ENCODE measurements at places on chromosomes 12 and 14.

GRCh38 chr12:75641031-75641780 is 129.8 kb upstream of the KRR1 start:
- DNase-seq = peak; percentile 9

- no peak for DNase-seq
Observed at GRCh38 chr12:124207049-124207448, 87.8 kb upstream of the RFLNA start.

- DNase-seq = no peak
Observed at GRCh38 chr12:104504146-104504545, 47.4 kb downstream of the CHST11 start.

- DNase-seq = no peak
Observed at GRCh38 chr12:50263832-50264231, 19.5 kb downstream of the LIMA1 start.

DNA sequence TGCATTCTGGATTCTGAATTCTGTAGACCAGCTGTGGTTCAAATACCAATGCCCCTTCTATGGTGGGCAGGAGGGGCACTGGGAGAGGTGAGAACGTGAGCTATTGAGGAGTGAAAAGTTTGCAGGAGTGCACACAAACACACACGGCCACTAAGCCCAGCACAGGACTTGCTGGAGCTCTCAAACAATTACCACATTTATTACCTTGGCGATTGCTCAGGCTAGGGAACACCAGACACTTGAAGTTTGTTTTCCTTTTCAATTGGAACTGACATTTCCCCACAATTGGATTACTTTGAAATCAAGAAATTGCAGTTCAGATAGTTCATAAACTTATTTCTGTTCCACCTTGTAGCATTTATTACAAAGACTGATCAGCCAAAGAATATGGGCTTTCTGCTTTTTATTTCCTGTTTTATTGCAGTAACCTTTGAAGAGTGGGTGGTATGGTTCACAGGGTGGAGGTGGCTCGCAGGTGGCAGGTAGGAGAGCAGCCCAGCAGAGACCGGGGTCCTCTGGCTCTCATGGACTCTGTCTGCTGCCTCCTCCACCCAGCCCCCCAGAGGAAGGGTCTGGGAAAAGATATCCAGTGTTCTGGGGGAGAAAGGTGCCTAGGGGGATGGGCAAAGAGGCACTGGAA is 429.8 kb upstream of the CCDC196 start:
- no peak for DNase-seq

DNA sequence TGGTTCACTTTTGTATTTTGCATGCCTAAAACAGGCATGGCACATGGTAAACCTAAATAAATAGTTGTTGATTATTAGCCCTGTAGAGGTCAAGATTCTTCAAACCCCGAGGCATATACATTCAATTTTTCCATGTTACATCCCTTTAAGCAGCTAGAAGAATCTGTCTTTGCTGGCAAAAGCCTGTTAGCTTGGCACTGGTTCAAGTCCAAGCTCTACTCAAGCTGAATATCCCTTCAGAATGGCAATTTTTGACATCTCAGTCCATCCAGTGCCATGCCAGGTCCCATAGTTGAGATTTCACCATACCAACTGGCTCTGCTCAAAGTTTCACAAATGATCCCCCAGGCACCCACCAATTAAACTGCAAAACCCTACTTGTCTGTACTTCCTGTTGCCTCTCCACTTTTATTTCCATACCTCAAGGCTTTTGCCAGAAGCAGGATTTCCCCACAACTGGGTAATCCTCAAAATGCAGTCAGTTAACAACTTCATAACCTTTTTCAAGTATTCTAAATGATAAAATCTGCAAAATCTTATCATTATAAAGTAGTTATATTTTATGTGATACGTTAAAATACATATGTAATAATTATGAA is 9.0 kb upstream of the DCN start:
- DNase-seq = no peak

GRCh38 chr12:87661786-87662377 is 367.3 kb downstream of the C12orf50 start:
- no peak for DNase-seq

- no peak for DNase-seq
Observed at GRCh38 chr12:95641299-95641952, 90.2 kb upstream of the USP44 start.

DNA sequence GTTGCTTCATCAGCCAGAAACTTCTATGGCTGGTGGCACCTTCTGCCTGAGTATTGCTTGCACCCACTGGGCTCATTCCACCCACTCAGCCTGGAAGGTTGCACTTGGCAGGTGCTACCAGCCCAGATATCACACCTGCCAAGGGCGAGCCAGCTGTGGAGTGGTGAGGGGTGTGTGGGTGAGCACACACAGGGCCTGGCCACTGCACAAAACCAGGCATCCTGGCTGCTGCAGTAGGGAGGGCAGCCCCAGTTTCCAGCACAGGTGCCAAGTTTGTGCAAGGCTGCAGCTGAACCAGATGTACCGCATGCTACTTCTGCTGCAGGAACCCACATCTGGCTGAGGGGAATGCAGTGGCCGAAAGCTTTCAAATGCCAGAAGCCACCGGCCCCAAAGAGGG is 1147.8 kb downstream of the FSCB start:
- no peak for DNase-seq

DNA sequence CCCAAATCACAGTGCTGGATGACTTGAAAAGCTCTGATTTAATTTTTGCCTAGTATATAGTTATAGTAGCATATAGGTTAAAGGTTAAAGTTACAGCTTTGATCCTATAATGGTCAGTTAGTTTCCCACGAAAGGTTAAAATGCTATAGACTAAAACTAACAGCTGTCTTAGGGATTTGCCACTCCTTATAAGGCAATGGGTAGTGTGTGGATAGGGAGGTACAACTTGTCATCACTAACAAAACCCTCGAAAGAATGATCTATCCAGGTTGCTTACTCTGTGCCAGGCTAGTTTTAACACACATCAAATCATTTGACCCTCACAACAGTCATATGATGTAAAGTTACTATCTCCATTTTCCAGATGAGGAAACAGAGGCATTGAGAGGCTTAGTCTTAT is 11.7 kb downstream of the RCOR1 start:
- DNase-seq = no peak

GRCh38 chr12:80491166-80491565 is 47.1 kb downstream of the PTPRQ start:
- no peak for DNase-seq

DNA sequence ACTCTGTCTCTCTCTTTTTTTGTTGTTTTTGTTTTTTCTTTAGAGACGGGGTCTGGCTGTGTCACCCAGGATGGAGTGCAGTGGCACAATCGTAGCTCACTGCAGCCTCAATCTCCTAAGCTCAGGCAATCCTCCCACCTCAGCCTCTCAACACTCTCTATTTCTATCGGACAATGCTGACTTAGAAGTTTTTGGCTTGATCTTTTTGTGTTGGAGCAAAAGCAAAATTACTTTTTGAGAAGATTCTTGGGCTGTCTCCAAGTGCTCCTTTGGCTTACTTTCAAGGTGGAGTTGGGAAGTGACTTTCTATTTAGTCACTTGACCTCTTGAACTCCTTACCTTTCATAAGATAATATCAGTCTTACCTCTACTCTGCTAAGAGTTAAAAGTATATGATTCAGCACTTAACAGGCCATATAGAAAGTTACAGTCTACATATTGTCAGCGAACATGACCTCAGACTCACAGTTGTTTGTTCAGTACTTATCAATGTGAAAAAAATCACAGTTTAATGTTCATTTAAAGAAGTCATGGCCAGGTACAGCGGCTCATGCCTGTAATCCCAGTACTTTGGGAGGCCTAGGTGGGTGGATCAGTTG is 15.4 kb upstream of the MIA2 start:
- no peak for DNase-seq

- no peak for DNase-seq
Observed at GRCh38 chr12:71958056-71958455, 19.4 kb downstream of the TPH2 start.

- peak; percentile 53 for DNase-seq
Observed at GRCh38 chr12:6340745-6341416, 995 bp downstream of the TNFRSF1A start.

GRCh38 chr12:41532072-41532471 is 344.0 kb downstream of the PDZRN4 start:
- DNase-seq = no peak

DNA sequence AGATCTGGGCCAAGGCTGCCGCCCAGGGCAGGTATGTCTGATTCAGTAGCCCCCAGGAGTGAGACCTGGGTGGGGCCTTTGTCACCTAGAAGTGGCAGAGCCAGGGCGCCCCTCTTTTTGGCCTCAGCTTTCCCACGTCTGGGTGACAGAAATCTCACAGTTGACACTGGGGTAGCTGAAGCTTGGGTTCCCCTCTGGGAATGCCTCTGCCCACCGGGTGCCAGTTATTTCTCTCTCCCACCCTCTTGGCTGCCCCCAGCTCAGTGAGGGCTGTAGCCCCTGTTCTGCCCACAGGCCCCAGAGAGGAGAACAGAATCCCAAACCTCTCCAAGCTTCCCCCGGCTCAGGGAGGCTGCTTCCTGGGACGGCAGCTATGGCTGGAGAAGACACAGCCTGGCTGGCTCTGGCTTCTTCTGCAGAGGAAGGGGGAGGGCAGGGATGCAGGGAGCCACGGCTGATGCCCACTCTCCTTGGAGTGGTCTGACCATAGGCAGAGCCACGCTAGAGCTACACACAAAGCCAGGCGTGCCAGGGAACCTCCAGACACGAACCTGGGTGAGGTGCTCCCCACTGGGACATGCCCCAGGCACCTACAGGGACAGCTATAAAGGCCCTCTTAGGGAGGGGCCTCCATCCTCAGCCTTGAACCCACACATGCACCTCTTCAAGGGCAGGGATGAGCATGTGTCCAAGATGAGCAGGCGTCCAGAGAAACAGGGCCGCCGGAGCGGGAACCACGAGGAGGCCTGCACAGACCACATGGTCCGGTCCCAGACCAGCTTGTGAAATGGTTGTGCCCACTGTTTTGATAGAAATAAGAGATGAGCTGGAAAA is 51.7 kb downstream of the BEGAIN start:
- DNase-seq = no peak

- DNase-seq = no peak
Observed at GRCh38 chr12:58470266-58471010, 449.9 kb downstream of the LRIG3 start.

DNA sequence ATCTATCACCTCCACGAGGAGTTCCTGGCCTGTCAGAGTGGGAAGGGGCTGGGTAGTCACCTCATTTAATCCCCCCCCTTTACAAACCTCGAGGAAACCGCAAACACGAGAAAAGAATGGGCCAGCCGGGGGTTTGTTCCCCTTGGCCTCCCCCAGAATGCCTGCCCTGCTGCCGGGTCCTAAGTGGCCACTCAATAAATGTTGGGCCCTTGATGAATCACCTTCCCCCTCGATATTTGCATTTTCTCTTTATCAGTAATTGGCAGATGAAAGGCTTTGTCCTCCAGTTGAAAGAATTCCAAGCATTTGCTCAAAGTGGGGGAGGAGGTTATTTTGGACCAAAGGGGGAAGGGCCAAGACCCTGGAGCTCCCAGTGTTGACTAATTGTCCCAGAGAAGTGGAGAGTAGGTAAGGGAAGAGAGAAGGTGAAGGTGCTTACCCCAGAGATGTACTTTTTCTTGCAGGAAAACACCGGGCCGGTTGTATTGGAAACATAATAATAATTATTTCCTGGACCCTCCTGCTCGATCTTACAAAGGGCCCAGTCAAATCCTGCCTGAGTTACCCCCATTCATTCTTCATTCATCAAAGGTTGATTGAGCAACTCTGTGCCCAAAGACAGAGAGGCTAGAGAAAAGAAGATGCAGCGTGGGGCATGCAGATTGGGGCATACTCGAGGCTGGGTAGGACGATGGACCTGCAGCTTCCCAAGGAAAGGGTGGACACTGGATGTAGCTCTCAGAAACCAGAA is 1.9 kb upstream of the KDM2B start:
- no peak for DNase-seq

GRCh38 chr12:51082561-51083125 is 753 bp downstream of the CSRNP2 start:
- no peak for DNase-seq

DNA sequence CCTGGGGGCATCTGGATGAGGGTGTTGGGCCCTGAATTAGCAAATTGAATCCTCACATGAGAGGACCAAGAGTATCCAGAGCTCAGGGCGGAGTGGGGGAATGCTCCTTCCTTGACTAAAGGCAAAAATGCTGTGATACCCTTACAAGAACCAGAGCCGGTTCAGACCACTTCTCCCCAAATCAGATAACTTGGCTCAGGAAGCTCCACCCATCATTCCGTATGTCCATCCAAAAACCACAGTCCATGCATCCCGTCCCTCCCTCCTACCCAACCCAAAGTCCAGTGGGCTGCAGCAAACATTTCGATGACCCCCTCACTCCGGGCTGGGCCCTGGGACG is 22.4 kb downstream of the DIO3 start:
- no peak for DNase-seq

DNA sequence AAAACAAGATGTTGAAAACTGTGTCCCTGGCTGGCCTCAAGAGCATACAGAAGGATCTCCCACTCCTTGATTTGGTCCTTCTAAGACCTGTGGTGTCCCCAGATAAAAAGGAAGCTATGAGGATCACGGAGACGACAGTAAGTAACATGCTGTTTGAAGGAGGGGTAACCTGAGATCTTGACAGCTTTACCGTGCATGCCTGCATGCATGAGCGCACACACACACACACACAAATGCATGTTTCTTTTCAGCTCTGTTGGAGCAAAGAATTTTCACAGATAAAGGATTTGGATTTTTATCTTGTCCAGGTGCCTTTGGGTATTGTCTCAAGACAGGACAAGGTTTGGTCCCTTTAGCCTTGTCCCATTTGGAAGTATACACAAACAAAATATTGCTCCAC is 411.6 kb upstream of the CCDC196 start:
- DNase-seq = no peak

- no peak for DNase-seq
Observed at GRCh38 chr12:128857133-128857763, 4.0 kb downstream of the GLT1D1 start.

- no peak for DNase-seq
Observed at GRCh38 chr12:13666806-13667205, 314.6 kb downstream of the GRIN2B start.

- no peak for DNase-seq
Observed at GRCh38 chr14:71645656-71646055, 286.6 kb upstream of the RGS6 start.

DNA sequence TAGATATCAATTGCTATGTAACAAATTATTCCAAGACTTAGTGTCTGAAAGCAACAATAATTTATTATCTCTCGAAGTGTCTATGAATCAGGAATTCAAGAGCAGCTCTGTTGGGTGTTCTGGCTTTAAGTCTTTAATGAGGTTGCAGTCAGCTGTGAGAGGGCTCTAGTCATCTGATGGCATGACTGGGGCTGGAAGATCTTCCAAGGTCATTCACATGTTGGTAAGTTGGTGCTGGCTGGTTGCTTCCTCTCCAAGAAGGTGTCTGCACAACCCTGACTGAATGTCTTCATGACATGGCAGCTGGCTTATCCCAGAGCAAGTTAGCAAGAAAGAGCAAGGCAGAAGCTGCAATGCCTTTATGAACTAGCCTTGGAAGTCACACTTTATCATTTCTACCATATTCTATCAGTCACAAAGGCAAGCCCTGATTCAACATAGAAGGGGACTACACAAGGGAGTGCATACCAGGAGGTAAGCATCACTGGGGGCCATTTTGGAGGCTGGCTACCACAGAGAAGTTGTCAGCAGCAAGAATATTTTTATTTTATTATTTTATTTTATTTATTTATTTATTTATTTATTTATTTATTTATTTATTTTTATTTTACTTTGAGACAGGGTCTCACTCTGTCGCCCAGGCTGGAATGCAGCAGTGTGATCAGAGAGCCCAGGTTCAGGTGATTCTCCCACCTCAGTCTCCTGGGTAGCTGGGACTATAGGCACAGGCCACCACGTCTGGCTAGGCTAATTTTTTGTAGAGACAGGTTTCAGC is 7.6 kb upstream of the SLC38A2 start:
- DNase-seq = no peak
